ENCODE measurements at places on chromosomes 12 and 14.

DNA sequence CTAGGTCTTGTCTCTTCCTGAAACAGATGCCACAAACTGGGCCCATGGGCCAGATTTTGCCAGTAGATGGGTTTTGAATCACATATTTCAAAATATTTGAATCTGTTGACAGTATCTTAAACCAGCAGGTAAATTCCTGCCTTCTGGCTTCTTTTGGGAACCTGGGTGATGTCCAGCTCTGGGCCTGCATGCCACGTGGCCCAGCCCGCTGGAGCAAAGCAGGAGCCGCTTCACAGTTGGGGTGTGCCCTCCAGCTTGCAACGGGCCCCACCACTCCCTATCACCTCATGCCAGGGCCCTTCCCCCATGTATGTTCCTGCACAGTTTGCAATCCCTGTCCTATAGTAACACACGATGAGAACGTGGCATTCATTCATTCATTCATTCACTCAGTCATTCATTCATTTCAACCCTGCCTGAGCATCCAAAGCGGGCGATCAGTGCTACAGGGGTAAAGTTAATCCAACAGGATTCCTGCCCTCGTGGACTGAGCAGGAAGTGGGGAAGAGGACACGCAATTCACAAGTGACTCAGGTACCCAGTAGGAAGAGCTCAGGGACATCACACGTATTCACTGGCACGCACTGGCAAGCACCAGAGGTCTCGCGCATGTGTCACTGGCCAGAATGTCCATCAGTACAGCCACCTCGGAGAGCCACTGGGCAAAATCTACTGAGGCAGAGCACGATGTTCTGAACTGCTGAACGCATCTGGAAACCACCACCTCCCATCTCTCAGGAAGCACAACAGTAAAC is 27.8 kb downstream of the SCARB1 start:
- DNase-seq: peak; percentile 82

DNA sequence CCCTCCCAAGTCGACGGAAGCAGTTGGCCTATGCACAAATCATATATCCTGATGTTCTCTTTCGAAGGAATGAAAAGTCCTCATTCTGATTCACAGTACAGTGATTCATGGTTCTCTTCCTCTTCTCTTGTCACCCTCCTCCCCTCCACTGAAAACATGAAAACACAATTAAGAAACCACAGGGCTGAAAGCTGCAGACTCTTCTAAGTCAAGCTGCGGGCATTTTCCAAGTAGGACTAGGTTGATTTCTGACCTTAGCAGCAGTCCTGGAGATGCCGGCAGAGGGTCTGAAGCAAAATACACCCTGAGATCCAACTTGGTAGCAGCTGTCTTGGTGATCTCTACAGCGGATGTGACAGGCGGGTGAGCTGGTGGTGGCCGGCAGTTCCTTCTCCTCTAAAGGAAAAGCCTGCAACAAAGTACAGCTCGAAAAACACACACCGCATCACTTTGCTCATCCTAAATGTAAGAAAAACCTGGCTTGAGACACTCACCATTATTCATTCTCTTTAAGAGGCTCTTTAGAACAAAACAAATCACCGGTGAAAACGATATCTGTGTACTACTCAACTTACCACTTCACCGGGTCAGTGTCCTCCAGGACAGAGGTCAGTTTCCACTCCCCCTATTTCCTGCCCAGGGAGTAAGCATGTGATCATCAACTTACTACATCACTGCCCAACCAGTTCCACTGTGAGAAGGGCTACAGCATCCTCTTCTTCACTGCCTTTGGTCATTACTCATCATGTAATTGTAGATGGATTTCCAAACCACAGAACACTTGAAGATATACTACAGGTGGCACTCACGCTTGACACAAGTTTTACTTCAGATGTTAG is 6.0 kb downstream of the TMCC3 start:
- no peak for DNase-seq

GRCh38 chr12:69555461-69555860 is 29.8 kb upstream of the CCT2 start:
- no peak for DNase-seq

DNA sequence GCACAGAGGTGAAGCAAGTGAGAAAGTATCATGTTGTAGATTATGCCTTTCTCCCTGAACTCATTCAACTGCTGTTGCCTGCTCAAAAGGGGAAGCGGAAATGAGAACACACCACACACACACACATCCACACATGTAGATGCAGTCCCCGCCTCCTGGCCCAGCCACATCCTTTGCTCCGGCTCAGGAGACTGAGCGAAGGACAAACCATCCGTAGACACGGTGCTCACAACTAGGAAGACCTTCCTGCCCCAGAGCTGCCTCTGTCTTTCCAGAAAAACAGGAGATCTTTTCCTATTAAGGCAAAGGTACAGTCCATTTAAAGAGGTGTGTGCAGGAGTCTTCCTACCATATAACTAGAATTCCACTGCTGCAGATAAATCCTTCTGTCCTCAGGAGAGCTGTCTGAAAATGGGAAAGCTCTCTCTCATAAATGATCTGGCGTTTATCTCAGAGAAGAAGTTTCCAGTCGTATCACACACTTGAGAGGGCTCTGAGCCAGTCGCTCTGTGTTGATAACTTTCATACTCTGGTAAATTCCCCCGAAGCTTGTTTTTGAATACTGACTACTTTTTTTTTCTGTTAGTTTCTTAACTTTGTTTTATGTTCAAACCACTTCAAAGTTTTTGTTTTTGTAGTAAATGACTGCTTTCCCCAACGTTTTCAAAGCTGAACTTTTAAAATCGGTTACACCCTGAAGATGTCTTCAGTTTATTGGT is at the start of gene TESPA1:
Gene TESPA1, minus strand, starts transcription at position 105 of the 719 bp plus-strand sequence. CDS start 10,200 bp downstream, outside the sequence.
- DNase-seq: peak; percentile 90

DNA sequence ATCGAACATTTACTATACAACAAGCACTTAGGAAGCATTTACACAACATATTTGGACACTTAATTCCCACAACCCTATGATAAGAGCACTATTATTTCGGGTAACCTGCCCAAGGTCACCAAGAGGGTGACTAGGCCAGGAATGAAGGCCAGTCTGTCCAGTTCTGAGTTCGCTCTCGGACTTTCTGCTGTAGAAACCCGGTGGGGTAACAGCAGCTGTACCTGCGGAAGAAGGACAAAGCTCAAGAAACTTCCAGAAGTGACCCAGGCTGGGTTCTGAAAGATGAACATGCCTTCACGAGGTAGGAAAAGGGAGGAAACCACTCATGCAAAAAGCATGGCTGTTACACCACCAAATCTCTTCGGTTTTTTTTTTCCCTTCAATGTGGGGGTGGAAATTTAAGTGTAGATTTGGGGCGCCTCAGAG is 10.8 kb downstream of the PLA2G1B start:
- DNase-seq: peak; percentile 4

All from hematopoietic multipotent progenitor cell treated with erythropoietin and hydrocortisone succinate and interleukin-3 and kit ligand, for 8 days (in vitro differentiated cells).